Progenitor cell of endocrine pancreas (in vitro differentiated cells): ENCODE measurements at places on chromosomes 12 and 14. TPM values are rescaled to one million over a fixed set of nuclear protein-coding genes. Genes with fewer than 3 reads are reported as not detected.

GALNT16 gene
- 9.5 and 12.7 TPM in 2 replicates for total RNA-seq

LAG3 gene
- total RNA-seq = 2.2 and 2.5 TPM in 2 replicates

GRCh38 chr14:77212943-77213678 is 31.5 kb downstream of the TMEM63C start:
- peak; percentile 70 for DNase-seq

GRCh38 chr12:109753054-109753401 is 39.4 kb downstream of the FAM222A start:
- DNase-seq = no peak
